Mesenteric fat pad (tissue), 1 donor: ENCODE measurements at places on chromosomes 5 and 9.

- DNase-seq = no peak
Measured at GRCh38 chr9:134328341-134328840, 2.1 kb downstream of the RXRA start.

DNA sequence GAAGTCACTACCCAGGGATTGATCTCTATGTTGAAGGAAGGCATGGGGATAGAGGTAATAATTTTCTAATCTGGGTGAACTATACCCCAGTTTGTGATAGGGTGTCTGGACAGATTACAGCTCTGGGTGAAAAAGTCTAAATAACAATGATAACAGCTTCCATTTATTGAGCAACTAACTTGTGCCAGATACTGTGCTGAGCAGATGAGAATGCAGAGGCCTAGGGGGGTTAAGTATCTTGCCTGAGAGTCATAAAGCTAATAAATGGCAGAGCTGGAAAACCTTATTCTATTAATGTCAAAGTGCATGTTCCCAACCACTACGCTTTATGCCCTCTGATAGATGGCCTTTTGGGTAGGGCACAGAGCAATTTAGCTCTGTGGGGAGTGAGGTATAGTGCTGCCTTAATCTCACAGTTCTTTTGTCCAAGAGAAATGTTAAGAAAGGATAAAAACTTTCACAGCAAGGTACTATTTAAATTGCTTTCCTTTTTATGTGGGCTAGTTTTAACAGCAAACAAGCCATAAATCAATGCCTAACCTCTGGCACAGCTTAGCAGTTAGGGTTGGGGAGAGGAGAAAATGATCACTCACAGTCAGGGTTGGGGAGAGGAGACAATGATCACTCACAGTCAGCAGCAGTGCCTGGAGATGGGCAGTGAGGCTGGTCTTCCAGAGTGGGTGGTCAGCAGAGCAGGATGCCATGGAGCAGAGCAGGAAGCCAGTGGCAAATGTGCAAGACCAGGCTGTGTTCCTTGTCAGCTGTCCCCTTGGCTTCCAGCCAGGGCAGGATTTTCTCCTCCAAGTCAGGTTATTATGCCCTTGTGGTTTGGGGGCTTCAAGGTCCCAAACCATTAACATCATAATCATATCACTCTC is 187.0 kb downstream of the CARTPT start:
- DNase-seq = no peak

- DNase-seq = no peak
Measured at GRCh38 chr5:72172786-72173185, 65.5 kb downstream of the MAP1B start.

DNA sequence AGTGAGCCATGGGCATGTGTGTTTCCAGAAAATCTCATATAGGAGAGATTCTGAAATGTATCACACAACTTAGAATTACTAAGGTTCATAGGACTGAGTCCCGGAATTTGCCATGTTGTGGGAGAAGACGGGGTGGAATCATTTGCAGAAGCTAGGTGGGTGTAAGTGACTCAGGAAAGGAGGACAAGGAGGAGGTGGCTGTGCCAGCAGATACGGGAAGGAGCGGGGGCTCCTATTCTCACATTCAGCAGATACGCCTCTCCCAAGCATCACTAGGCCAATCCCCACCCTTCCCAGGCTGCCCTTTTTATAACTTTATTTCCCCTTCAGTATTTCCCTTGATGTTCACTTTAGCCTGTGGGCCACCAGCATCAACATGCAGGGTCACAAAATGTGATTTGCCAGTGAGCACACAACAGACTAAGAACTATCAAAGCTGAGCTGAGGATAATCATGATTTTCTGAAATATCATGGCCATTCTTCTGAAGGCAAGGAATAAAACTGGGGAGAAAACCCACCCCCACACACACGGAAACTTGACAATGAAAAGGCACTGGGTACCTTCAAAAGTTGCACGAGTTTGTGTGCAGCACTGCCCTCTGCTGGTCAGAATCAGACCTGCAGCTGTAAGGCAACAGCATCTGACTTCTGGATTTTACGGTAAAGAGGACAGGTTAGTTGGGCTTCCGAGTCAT is 133.2 kb downstream of the MTX3 start:
- no peak for DNase-seq

DNA sequence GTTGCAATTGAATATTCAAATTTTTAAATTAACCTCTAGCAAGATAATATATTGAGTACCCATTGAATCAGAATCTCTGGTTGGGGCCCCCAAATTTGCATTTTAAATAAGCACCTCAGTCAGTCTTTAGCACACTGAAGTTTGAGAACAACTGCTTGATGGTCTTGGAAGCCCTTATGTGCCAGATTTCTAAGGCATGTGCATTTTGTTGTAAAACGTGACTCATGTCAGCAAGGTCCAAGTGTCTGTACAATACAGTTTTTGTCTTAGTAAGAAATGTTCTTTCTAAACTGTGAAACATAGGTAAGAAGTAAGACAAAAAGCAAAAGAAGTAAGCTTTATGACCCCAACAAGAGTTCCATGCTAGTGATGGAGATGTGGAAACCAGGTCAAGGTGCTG is 59.1 kb upstream of the PHF2 start:
- DNase-seq = no peak

DNA sequence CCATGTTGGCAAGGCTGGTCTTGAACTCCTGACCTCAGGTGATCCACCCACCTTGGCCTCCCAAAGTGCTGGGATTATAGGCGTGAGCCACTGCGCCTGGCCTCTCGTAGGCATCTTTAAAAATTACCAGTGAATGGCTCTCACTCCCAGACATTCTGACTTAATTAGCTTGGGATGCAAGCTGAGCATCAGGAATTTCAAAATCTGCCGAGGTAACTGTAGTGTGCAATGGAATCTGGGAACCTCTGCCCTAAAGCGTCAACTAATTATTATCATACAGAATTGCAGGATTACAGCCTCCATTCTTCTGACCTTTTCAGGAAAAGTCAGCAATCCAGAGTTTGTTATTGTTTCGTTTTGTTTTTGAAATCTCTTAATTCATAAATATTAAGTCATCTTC is 213.4 kb upstream of the DMAC1 start:
- no peak for DNase-seq
